ENCODE measurements at places on chromosomes 13 and 19. TPM values are rescaled to one million over a fixed set of nuclear protein-coding genes. Genes with fewer than 3 reads are reported as not detected.

Gene LILRB1
- total RNA-seq: 1.5 TPM

Gene KLK12
- total RNA-seq: not detected

Gene ZNF442
- 2.4 TPM for total RNA-seq

Gene SYCN
- total RNA-seq: not detected

Gene IZUMO2
- not detected for total RNA-seq

Gene NLRP4
- total RNA-seq: not detected

Gene BCL2L12
- 12.6 TPM for total RNA-seq

- DNase-seq: no peak
- H3K4me1 ChIP-seq: peaks cover 19% of the 10 kb centered on the region
- H3K4me3 ChIP-seq: no peak overlapping the region
- no peaks in the 10 kb centered on the region for H3K27me3 ChIP-seq
- no peaks in the 10 kb centered on the region for H3K36me3 ChIP-seq
- no peak overlapping the region for H3K27ac ChIP-seq
Measured at GRCh38 chr19:2986951-2987524, 9.7 kb downstream of the TLE6 start.

DNA sequence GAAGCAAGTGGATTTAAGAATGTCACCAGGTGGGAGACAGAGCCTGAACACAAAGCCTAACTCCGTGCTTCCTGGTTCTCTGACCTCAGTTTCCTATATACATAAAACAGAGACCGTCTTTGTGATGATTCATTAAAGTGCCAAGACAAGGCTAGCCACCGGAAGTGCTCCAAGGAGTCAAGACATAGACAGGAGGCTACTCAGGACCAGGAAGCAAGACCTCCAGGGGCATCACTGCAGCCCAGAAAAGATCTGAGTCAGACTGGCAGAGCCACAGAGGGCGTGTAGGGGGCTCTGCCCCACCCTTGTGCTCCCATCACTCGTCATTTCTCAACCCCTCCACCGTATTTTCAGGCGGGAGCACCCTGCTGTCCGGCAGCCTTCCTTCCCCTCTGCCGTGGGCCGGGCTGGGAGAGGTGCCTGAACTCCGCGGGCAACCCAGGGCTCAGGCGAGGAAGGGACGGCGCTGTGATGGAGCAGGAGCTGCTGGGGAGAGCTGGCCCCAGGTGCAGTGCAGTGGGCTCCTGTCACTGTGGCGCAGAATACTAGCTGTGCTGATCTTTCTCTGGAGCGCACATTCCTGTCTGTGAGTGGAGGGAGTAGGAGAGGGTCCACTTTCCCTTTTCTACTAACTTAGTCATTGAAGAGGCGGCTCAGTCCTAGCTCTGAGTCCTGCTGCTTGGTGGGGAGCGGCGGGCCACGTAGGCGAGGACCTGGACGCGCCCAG lies 134.7 kb upstream of the GPR12 start:
- no peaks in the 10 kb centered on the region for H3K36me3 ChIP-seq
- H3K27ac ChIP-seq: no peak overlapping the region
- no peaks in the 10 kb centered on the region for H3K27me3 ChIP-seq
- DNase-seq: no peak
- no peaks in the 10 kb centered on the region for H3K4me1 ChIP-seq
- no peak overlapping the region for H3K4me3 ChIP-seq

DNA sequence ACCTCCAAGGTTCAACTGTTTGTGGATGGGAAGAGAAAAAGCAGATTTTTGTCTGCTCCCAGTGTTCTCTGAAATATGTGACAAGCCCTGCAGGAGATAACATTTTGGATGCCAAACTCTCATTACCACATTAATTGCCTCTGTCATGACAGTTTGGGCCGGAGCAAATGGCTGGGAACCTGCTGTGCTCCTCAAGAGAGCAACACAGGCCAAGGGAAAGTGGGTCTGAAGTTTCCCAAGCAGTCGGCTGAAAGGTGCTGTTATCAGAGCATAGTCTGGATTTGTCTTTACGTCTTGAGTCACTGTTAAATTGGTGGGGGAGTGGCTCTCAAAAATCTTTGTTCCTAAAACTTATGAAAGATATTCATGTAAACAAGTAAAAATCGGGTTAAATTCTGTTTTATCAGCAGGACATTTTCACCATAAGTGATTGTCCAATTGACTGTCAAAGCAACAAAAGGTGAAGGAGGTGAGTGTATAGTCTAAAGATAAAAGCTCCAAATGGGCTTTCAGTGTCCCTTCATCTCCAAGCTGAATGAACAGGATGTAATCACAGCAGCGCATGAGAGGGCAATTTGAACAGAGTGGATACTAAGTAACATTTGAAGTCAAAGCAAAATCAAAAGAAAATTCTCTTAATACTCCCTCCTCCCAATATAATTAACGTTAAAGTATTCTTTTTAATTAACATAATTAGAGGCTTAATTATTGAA lies 844.8 kb downstream of the PCDH17 start:
- no peak overlapping the region for H3K27ac ChIP-seq
- no peaks in the 10 kb centered on the region for H3K4me1 ChIP-seq
- no peaks in the 10 kb centered on the region for H3K36me3 ChIP-seq
- no peak for DNase-seq
- H3K4me3 ChIP-seq: no peak overlapping the region
- H3K27me3 ChIP-seq: no peaks in the 10 kb centered on the region

DNA sequence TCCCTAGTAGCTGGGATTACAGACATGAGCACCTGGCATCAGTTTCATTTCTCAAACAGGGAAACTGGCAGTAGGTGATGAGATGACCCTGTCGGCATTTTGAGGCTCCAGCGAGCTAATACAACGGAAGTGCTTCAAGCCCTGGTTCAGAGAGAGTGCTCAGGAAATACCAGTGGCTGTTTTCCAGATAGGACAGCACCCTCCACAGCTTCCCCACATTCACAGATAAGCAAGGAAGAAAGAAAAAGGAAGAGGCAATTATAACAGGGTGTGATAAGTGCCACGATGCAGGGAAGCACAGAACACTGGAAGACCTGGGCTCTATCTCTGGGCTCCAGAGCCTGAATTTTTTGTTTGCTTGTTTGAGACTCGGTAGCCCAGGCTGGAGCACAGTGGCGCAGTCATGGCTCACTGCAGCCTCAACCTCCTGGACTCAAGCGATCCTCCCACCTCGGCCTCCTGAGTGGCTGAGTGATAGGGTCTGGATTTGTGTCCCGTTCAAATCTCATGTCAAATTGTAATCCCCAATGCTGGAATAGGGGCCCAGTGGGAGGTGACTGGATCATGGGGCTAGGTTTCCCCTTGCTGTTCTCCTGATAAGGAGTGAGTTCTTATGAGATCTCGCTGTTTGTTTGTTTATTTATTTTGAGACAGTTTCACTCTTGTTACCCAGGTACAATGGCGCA lies 43.5 kb downstream of the PIN1 start:
- no peak overlapping the region for H3K4me3 ChIP-seq
- DNase-seq: no peak
- H3K27ac ChIP-seq: no peak overlapping the region
- no peaks in the 10 kb centered on the region for H3K36me3 ChIP-seq
- no peaks in the 10 kb centered on the region for H3K27me3 ChIP-seq
- no peaks in the 10 kb centered on the region for H3K4me1 ChIP-seq

DNA sequence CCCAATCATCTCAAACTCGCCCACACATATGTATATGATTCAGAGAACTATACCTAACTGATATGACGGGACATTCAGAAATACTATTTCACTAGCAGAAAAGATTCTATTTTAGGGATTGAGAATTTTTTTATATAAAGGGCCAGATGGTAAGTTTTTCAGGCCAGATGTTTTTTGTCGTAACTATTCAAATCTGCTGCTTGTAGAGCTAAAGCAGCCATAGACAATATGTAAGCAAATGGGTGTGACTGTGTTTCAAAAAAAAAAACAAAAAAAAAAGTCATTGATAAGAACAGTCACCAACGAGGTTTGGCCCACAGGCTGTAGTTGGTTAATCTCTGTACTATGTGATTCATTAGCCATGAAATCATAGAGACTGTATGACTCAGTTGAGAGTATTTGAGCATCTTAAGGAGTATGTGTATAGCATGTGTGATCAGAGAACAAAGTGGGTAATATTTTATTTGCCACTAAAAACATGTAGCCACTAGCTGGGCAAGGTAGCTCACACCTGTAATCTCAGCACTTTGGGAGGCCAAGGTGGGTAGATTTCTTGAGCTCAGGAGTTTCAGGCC lies 2724.7 kb downstream of the PCDH9 start:
- no peaks in the 10 kb centered on the region for H3K27me3 ChIP-seq
- DNase-seq: no peak
- no peak overlapping the region for H3K4me3 ChIP-seq
- H3K27ac ChIP-seq: no peak overlapping the region

DNA sequence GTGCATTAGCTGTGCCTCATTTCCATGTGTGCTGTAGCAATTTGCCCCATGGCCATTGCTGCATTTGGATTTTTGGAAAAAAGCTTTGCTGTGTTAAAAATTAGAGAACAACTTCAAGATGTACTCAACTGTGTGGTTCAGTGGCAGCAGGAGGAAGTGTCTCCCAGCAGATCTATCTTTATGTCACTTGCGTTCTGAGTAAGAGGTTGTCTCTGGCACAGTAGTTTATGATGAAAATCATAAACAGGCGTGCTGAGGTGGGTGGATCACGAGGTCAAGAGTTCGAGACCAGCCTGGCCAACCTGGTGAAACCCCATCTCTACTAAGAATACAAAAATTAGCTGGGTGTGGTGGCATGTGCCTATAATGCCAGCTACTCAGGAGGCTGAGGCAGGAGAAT lies 29.0 kb upstream of the RNF17 start:
- DNase-seq: no peak
- no peaks in the 10 kb centered on the region for H3K27me3 ChIP-seq
- H3K36me3 ChIP-seq: no peaks in the 10 kb centered on the region
- H3K4me1 ChIP-seq: no peaks in the 10 kb centered on the region

DNA sequence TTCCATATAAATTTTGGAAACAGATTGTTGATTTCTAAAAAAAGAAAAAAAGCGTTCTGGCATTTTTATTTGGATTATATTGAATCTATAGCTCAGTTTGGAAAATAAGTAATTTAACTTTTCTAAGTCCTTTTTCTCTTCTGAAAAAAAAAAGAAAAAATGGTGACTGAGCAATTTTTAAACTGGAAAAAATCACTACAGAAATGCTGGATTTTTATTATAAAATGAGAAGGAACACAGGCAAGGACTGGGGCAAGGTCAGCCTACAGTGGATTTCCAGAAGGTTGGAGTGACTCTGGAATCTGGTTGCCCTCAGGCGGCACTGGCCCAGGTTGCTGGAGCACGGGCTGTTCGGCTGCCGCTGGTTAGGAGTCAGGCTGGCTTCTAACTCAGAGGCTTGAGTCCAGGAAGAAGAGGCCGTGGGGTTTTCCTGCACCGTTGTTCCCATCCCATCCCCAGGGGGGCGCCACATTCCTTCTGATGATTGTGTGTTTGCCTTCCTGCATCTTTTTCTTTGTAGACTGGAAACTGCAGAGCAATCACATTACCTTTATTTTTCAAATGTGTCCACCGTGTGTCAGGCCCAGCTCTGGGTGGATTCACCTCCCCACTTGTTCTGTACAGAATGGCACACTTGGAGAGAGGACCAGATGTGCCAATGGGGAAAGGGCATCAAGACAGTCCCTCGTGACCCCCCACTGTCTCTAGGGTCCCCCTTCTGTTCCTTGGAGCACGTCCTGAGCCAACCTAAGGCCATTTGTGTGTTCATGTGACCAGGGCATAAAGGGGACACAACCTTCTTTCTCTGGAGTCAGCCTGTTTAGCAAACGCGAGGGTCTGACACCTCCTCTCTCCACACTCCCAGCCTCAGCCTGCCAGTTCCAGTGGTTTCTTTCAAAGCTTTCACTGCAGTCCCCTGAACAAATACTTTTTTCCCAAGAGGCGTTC lies 44.5 kb upstream of the GTF3A start:
- peaks cover 15% of the 10 kb centered on the region for H3K27me3 ChIP-seq
- no peaks in the 10 kb centered on the region for H3K4me1 ChIP-seq
- no peak overlapping the region for H3K27ac ChIP-seq
- DNase-seq: no peak

- DNase-seq: no peak
- no peaks in the 10 kb centered on the region for H3K36me3 ChIP-seq
- H3K27ac ChIP-seq: no peak overlapping the region
- H3K4me1 ChIP-seq: no peaks in the 10 kb centered on the region
- no peak overlapping the region for H3K4me3 ChIP-seq
Measured at GRCh38 chr19:48673436-48674100, 751 bp upstream of the NTN5 start.

DNA sequence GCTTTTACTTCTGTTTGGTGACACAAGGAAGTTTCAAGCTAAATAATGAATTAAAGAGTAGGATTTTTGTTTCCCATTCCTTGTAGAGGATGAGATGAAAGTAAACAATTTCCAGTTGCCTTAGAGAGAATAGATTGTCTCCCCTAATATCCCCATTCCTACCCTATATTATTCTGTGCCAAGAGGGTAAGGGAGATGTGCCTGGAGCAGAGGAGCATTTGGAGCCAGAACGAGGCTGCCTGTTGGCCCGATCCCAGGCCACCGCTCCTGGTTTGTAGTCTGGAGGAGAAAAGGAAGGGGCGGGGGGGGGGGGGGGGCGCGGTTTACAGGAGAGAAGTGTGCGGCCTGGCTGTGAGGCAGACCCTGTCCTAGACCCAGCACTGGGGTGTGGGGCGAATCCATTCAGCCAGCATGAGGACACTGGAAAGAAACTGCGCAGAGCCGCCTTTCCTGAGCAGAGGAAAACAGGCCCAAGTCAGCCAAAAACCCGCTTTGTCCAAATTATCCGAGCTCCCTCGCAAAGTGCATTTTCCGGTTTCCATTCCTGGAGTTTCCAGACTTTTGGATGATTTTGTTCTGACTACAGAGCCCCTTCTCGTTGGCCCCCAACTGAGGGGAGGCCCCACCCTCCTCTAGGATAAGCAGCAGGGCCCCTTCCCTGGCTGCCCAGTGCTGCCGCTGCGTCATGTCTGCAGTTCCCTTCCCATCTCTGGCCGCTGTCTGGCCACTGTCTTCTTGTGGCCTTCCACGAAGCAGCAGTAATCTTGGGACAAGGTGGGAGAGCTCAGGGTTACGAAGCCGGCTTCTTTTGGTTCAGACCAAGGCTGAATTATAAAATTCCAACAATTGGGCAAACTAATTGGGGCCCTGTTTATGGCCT lies 23.0 kb downstream of the NFIX start:
- H3K27me3 ChIP-seq: peaks cover 20% of the 10 kb centered on the region
- no peaks in the 10 kb centered on the region for H3K36me3 ChIP-seq
- peak overlapping the region; percentile 91 for H3K27ac ChIP-seq
- DNase-seq: peak; percentile 65
- no peak overlapping the region for H3K4me3 ChIP-seq

GRCh38 chr13:20609145-20609544 lies 42.2 kb downstream of the IFT88 start:
- H3K4me1 ChIP-seq: no peaks in the 10 kb centered on the region
- no peak overlapping the region for H3K4me3 ChIP-seq
- H3K36me3 ChIP-seq: peaks cover 39% of the 10 kb centered on the region
- DNase-seq: no peak
- no peak overlapping the region for H3K27ac ChIP-seq

- no peak for DNase-seq
- H3K27ac ChIP-seq: no peak overlapping the region
- no peak overlapping the region for H3K4me3 ChIP-seq
- peaks cover 2% of the 10 kb centered on the region for H3K4me1 ChIP-seq
Measured at GRCh38 chr19:4597975-4598671, 38.6 kb upstream of the SEMA6B start.

GRCh38 chr13:97474349-97474980 lies 40.5 kb downstream of the RAP2A start:
- H3K27ac ChIP-seq: no peak overlapping the region
- DNase-seq: no peak
- H3K36me3 ChIP-seq: no peaks in the 10 kb centered on the region
- no peaks in the 10 kb centered on the region for H3K27me3 ChIP-seq
- no peaks in the 10 kb centered on the region for H3K4me1 ChIP-seq

Data from heart left ventricle (tissue), 16 donors.